ENCODE measurements at places on chromosomes 16 and 17. TPM values are rescaled to one million over a fixed set of nuclear protein-coding genes. Genes with fewer than 3 reads are reported as not detected.

Gene RCVRN
- total RNA-seq = not detected

Gene GUCY2D
- total RNA-seq = not detected

Gene KRT31
- total RNA-seq = not detected

Gene G6PC1
- not detected for total RNA-seq

Gene RHBDF1
- total RNA-seq = 0.47 TPM

Gene RASD1
- 0.71 TPM for total RNA-seq

Gene HOXB7
- 1.1 TPM for total RNA-seq

Gene HOXB9
- 2.4 TPM for total RNA-seq

Gene ADGRG3
- 0.84 TPM for total RNA-seq

Gene ARHGAP44
- total RNA-seq = 0.21 TPM

Gene CARD14
- 0.19 TPM for total RNA-seq

Gene HOXB13
- total RNA-seq = not detected

Gene TP53TG3C
- total RNA-seq = not detected

Gene CRYBA1
- not detected for total RNA-seq

Gene SALL1
- total RNA-seq = not detected

Gene DERL2
- 58.3 TPM for total RNA-seq

Gene AFMID
- total RNA-seq = 27.1 TPM

Gene RRAD
- 3.8 TPM for total RNA-seq

Gene KIFC3
- total RNA-seq = 0.64 TPM

Gene SLC7A6OS
- total RNA-seq = 29.6 TPM

Gene ACSM2A
- not detected for total RNA-seq

Gene FBXL19
- total RNA-seq = 24.4 TPM

Gene KDM6B
- total RNA-seq = 41.2 TPM

Gene MYO18A
- total RNA-seq = 38.8 TPM

Gene HIGD1B
- not detected for total RNA-seq

Gene TBC1D3
- not detected for total RNA-seq
